Fibroblast of mammary gland (primary cell): ENCODE measurements at places on chromosomes 2 and 18.

DNA sequence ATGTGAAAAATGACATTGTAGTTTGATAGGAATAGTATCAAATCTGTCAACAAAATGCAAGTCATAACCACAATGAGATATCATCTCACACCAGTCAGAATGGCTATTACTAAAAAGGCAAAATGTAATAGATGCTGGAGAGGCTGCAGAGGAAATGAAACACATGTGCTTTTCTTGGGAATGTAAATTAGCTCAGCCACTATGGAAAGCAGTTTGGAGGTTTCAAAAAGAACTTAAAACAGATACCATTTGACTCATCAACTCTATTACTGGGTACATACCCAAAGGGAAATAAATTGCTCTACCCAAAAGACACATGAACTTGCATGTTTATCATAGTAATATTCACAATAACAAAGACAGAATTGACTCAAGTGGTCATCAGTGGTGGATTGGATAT lies 572.6 kb downstream of the TRIB2 start:
- DNase-seq = no peak

GRCh38 chr2:195279840-195280427 lies 377.1 kb upstream of the SLC39A10 start:
- peak; percentile 10 for DNase-seq

DNA sequence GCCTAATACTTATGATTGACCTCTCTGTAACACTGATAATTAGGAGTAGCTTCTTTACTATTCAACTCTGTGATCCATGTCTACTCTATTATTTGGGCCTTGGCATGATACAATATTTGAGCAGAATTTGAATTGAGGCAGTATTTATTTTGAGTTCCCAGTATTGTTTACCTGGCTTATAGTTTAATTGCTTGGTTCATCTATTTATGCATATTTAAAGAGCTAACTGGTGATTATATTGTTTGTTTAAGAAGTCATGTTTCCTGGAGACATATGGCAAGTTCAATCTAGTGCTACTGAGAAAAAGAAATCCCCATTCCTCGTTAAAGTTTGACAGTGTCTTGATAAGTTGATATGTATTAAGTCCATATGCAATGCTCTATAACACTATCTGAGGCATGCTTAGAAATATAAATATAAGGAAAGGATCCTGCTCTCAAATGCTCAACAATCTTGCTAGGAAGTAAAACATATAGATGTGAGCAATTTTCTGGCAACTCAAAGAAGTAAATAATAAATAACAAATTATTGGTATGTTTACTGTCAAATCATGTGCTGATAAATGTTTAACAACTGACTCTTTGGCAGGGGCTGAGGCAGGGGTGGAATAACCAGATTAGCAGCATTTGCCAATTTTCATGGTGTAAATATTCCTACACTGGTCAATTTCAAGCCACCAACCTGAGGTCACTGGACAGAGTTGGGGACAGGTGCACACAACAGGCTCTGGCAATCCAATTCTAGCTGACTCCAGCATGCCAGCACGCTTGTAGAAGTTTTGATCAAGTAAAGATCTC lies 430.2 kb upstream of the PIK3C3 start:
- no peak for DNase-seq

GRCh38 chr2:33645861-33646260 lies 46.8 kb upstream of the FAM98A start:
- peak; percentile 1 for DNase-seq

DNA sequence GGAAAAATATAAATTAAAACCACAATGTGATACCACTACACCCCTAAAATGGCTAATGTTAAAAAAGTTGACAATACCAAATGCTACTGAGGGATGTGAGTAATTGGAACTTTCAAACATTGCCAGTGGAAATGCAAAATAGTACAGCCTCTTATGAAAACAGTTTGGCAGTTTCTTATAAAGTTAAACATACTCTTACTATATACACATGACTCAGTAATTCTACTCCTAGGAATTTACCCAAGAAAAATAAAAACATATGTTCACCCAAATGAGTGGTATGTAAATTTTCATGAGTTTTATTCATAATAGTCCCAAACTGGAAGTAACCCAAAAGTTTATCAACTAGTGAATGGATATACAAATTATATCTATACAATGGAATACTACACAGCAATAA lies 228.0 kb downstream of the CYP26B1 start:
- peak; percentile 73 for DNase-seq

- DNase-seq = no peak
These were observed 39.2 kb downstream of the IL1R2 start for GRCh38 chr2:102030855-102031527.

- no peak for DNase-seq
These were observed 610.0 kb downstream of the RNF144A start for GRCh38 chr2:7527165-7527722.
